Muscle of leg (tissue), 16 donors: ENCODE measurements at places on chromosomes 5 and 9. TPM values are rescaled to one million over a fixed set of nuclear protein-coding genes. Genes with fewer than 3 reads are reported as not detected.

Gene IFNW1
- not detected for total RNA-seq

Gene EFNA5
- 3.7 TPM for total RNA-seq

Gene AJM1
- total RNA-seq: 1.2 TPM

Gene FEM1C
- total RNA-seq: 16.7 TPM

Gene PCDHA10
- total RNA-seq: 0.09 TPM

Gene SLC26A2
- total RNA-seq: 11.9 TPM

Gene TSTD2
- total RNA-seq: 19.6 TPM

Gene LCNL1
- total RNA-seq: 0.53 TPM

Gene LHX3
- total RNA-seq: not detected

Gene TPPP
- total RNA-seq: 3.9 TPM

Gene ENHO
- 3.4 TPM for total RNA-seq

Gene SNX30
- 10.9 TPM for total RNA-seq

Gene NR2F1-AS1
- 3.8 TPM for total RNA-seq

Gene FUBP3
- 27.4 TPM for total RNA-seq

Gene DPM2
- total RNA-seq: 16.7 TPM

Gene GPR151
- total RNA-seq: not detected

Gene C1QTNF3
- 131 TPM for total RNA-seq

Gene SLC25A2
- 0.22 TPM for total RNA-seq

Gene PNPLA7
- total RNA-seq: 0.80 TPM

Gene SHOC1
- total RNA-seq: not detected

Gene FGF18
- total RNA-seq: 27.8 TPM

Gene TMEM174
- not detected for total RNA-seq

Gene DHX29
- 26.6 TPM for total RNA-seq
